ENCODE measurements at places on chromosomes 11 and 22.

GRCh38 chr11:101127699-101128570 is 1.7 kb downstream of the PGR start:
- no peak for DNase-seq

DNA sequence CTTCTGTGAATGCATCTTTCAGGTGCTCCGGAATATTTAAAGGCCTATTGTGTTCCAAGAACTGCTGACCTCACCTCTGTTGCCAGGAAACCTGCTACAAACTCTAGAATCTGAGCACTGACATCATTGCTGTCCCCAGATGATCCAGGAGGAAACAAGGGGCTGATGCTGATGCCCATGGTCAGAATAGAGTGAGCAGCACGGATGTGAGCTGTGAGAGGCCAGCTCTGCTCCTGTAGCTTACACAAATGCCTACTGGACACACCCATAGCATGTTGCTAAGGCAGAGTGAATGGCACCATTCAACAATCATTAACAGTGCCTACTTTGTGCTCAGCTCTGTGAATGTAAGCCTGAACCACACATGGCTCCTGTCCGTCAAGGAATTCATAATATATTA is 276.7 kb upstream of the API5 start:
- DNase-seq = no peak

DNA sequence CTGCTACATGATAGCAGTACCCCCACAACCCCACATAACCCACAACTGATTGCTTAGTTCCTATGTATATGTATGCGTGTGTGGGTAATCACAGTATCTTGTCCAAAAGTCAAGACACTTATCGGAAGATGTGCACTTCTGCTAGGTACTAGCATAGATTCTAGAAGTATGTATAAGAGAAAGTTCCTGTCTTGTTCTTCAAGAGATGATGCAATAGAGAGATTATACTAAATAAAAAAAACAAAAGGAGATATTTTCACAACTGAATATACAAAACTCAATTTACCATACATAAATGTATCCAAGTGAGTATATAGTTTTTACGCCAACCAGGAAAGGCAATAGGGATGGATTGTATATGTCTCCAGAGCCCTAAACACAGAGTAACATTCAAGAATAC is 112.0 kb downstream of the FCHSD2 start:
- no peak for DNase-seq

GRCh38 chr22:27046086-27046485 is 388.7 kb downstream of the MIAT start:
- DNase-seq = no peak

GRCh38 chr11:12662101-12662689 is 12.0 kb upstream of the TEAD1 start:
- DNase-seq = no peak

GRCh38 chr11:93905384-93905783 is 55.0 kb upstream of the VSTM5 start:
- DNase-seq = peak; percentile 61

GRCh38 chr11:2216400-2217064 is 44.9 kb upstream of the TH start:
- no peak for DNase-seq

GRCh38 chr11:116240710-116241109 is 532.1 kb downstream of the BUD13 start:
- DNase-seq = no peak

- no peak for DNase-seq
These were observed 83.1 kb upstream of the NCAM1 start for GRCh38 chr11:112878033-112878601.

GRCh38 chr11:119652907-119653659 is 75.9 kb downstream of the NECTIN1 start:
- no peak for DNase-seq

DNA sequence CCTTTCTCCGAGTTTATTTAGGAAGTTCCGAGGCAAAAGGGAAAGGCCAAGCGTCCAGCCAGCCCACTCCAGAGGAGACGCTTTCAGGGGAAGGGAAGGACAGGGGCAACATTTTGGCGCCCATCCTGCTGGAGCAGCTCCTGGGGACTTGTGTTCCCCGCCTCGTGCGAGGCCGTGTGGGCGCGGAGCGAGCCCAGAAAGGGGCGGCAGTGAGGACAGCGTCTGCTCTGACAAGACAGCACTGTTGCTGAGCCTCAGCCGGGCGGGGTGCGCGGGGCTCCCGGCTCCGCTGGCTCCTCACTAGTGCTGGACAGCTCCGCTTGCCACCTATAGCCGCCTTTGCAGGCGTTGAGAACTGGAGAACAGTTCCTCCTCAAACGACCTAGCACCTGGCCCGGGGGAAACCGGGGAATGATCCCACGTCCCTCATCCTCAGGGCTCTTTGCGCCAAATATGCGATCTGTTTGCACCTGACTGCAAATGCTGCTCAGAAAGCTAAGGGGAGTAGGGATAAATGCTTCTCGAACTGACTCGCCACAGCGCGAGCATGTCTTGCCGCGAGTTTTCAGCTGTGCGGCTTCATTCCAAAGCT is 722 bp upstream of the GUCY1A2 start:
- DNase-seq = no peak

DNA sequence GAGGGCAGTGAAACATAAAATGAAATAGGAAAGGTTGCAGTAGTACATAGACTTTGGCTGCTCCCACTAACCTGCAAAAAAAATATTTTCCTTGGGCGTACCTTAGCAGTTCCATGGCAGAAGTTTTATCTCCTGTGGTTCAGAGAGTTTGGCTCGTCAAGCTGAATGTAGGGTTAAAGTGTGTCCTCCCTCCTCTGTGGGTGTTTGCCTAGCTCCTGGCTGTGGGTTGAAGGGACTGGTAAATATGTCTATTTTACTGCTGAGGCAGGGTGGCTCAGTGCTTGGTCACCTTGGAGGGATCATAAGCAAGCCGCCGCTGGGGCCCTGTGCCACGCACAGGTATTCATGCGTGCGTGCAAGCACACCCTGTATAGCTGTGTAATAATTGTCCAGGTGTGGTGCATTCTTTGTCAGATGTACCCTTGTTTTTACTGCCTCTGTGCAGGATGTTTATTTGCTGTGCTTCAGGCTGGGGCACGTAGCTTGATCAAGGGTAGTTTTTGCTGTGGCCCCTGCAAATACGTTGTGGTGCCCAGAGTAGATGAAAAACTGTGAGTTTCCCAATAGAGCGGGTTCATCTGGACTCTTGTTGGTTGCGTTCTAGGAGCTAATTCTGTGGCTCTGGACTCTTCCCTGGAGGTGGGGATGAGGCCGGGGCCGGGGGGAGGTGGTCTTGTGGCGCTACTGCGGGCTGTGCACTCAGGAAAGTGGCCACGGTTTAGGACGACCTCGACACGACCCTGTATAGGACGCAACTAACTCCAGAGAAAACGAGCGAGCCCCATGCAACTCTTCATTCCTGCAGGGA is 732 bp upstream of the SORL1 start:
- DNase-seq = no peak

GRCh38 chr11:14727215-14727614 is 83.6 kb downstream of the PDE3B start:
- no peak for DNase-seq

DNA sequence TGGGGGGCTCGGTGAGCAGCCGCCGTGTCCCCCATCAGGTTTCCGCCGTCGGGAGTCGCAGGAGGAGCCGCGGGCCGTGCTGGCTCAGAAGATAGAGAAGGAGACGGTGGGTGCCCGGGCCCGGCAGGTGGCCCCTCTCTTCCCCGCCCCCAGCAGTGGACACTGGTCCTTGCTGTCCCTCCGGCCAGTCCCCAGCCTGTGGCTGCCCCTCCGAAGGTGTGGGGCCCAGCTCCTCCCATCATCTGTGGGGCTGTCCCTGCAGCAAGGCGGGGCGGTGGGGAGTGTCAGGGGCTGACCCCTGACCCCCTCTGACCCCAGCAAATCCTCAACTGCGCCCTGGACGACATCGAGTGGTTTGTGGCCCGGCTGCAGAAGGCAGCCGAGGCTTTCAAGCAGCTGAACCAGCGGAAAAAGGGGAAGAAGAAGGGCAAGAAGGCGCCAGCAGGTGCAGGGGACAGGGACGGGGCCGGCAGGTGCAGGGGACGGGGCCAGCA is 15.3 kb downstream of the EPS8L2 start:
- no peak for DNase-seq
